Ovary (tissue), 10 donors: ENCODE measurements at places on chromosomes 2 and 18. TPM values are rescaled to one million over a fixed set of nuclear protein-coding genes. Genes with fewer than 3 reads are reported as not detected.

DNA sequence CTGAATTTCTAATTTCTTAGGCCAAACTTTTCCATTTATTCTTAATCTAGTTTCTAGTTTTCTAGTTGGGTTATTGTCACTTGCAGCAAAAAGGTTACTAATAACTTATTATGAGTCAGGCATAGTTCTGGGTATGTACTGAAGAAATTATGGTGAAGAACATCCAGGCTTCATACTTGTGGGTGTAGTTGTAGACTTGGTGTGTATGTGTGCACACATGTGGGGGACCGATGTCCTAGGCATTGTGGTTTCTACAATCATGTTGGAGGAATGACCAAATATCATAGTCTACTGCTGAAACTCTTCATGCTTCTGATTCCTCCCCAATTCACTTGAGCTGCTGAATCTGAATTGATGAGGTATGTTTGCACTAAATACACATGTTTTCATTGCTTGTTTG is 141.2 kb downstream of the PMAIP1 start:
- DNase-seq: no peak

DNA sequence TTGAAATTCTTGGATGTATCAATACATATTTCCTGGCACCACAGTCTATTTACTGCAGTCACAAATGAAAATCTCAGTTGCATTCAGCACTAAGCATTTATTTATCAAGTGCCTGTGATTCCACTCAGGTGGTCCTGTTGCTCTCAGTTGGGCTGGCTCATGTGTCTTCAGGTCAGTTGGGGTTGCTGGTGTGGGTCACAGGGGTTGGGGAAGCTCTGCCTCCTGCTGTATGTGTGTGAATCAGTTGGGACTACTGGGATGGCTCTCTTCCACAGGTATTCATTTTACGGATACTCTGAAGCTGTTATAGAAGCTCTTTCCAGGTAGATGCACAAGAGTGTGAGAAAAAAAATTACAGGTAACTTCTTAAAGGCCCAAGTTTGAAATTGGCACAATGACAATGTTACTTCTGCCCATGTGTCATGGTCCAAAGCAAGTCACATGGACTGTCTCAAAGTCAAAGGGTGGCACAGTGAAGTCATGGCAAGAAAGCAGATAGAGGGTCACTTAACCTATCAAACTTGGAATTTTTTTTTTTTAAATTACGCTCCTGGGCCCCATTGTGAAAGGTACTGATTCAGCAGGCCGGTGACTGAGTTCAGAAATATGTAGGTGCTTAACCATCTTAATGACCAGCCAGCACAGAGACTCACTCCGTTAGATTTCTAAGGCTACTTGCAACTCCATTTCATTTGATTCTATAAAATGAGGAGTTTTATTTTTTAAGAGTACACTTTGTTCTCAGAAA is 249.2 kb upstream of the GCFC2 start:
- DNase-seq: no peak

GRCh38 chr2:174781298-174781697 is 17.0 kb upstream of the CHRNA1 start:
- DNase-seq: no peak

- peak; percentile 45 for DNase-seq
Measured at GRCh38 chr18:10424585-10425307, 29.7 kb upstream of the APCDD1 start.

GRCh38 chr2:169287666-169288065 is 74.7 kb downstream of the LRP2 start:
- DNase-seq: no peak

- DNase-seq: no peak
Measured at GRCh38 chr2:29532436-29532835, 388.9 kb downstream of the ALK start.

GRCh38 chr2:7194950-7195349 is 277.7 kb downstream of the RNF144A start:
- no peak for DNase-seq

- DNase-seq: peak; percentile 33
Measured at GRCh38 chr2:43071599-43072550, 154.5 kb downstream of the ZFP36L2 start.

GLI2 gene
- 36.3 TPM for total RNA-seq

SH3YL1 gene
- total RNA-seq: 53.1 TPM

COL5A2 gene
- total RNA-seq: 37.7 TPM
